ENCODE measurements at places on chromosomes 1 and 21.

DNA sequence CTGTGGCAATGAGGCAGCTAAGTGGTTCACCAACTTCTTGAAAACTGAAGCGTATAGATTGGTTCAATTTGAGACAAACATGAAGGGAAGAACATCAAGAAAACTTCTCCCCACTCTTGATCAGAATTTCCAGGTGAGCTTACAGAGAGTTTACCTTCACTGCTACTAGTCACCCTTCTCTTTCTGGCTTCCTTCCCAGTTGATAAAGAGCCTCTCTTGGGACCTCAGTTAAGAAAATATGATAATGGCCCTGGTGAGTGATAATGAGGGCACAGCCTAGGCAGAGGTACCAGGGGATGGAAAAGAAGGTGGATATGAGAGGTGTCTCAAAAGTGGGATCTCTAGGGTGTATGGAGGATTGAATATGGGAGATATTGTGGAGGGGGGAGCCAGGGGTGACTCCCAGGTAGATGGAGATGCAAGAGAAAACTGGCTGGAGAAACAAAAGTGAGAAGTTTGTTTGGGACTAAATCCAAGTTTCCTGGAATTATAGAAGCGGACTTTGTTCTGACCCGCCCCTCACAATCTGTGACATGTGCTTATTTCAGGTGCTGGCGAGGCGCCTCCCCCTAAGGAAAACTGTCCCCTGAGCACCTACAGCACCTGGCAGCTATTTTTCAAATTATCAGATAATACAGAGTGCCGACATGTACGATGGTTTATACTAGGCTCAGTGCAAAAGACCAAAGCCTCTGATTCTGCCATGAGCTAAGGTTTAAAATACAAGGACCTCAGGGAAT, 13.7 kb downstream of the MTARC2 start:
- DNase-seq, result no peak

- no peak for DNase-seq
Observed at GRCh38 chr1:31753707-31754349, 10.3 kb downstream of the ADGRB2 start.

DNA sequence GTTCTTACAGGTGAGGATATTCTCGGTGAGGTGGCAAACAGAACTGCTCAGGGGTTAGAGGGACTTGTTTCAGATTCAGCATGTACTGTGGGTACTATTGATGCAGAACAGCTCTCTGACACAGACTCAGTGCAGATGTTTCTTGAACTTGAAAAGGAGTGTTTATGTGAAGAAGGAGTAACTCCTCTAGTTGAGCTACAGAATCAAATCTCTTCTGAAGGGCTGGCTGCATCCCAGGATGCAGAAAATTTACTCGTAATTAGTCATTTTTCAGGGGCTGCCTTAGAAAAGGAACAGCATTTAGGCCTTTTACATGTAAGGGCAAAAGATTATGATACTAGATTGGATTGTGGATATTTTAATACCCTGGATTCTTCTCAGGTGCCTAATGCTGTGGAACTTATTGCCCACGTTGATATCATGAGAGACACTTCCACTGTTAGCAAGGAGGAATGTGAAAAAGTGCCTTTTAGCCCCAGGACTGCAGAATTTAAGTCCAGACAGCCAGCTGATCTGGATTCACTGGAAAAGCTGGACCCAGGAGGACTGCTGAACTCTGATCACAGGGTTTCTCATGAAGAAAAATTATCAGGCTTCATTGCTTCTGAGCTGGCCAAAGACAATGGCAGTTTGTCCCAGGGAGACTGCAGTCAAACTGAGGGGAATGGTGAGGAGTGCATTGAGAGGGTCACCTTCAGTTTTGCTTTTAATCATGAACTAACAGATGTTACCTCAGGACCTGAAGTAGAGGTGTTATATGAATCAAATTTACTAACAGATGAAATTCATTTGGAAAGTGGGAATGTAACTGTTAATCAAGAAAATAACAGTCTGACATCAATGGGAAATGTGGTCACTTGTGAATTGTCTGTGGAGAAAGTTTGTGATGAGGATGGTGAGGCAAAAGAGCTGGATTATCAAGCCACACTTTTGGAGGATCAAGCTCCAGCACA, 79.6 kb upstream of the BMP8A start:
- DNase-seq, result no peak

DNA sequence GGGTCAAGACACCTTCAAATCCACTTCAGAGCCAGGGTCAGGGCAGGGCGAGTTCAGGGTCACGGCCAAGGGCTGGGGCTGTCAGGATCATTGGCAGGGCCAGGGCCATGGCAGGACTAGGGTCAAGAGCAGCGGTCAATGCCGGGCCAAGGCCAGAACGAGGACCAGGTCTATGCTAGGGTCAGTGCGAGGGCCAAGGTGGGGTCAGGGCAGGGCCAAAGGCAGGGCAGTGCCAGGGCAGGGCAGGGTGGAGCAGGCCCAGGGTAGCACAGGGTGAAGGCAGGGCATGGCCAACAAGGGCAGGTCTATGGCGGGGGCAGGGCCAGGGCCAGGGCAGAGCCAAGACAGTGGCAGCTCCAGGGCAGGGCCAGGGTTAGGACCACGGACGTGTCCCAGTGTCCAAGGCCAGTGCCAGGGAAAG, 154.0 kb downstream of the LIPI start:
- DNase-seq, result no peak

DNA sequence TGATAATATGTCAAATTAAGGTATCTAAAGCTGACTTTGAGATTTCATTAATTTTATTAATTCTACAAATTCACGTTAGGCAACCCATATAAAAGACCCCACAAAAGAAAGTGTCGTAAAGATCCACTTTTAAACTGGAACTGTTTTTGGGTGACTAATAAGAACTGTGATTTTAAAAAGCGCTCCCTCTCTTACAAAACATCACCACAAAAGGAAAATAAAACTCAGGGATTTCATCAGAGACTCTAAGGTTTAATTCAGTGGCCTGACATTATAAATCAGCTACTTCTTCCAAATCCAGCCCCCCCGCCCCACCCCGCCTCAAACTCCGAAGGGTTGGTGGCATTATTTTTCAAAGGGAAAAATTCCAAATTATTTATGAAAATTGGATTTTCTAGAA, 2.7 kb downstream of the COL24A1 start:
- no peak for DNase-seq

DNA sequence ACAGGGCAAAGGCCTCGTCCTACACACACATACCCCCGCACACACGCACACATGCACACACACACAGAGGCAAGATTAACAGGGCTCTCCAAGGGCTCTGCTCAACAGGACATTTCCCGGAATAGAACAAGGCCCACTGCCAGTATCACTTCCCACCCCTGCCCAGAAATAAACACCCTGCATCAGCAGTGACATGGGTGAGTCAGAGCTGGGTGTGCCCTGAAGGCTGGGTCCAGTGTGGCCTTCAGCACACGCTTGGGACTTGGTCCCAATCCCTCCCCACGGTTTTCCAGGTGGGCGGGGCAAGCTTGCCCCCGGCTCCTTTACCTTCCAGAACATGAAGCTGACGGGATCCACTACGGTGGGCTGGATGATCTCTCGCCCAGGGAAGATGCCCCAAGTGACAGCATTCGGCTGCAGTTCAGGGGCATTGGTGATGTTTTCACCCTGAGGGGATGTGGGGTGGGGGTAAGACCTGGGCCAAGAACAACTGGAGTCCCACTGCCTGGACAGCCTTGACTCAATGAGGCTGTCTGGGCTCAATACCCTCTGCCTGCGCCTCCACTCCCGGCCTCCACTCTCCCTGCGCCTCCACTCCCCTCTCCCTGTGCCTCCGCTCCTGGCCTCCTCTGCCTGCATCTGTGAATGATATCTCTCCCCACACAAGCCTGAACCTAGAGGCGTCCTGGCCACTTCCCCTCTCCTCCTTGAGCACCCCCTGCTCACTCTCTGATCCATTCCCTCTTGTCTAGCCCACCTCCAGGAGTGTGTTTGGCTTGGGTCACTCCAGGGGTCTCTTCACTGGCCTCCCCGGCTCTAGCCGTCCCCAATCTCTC, 14.7 kb downstream of the MTHFR start:
- no peak for DNase-seq

DNA sequence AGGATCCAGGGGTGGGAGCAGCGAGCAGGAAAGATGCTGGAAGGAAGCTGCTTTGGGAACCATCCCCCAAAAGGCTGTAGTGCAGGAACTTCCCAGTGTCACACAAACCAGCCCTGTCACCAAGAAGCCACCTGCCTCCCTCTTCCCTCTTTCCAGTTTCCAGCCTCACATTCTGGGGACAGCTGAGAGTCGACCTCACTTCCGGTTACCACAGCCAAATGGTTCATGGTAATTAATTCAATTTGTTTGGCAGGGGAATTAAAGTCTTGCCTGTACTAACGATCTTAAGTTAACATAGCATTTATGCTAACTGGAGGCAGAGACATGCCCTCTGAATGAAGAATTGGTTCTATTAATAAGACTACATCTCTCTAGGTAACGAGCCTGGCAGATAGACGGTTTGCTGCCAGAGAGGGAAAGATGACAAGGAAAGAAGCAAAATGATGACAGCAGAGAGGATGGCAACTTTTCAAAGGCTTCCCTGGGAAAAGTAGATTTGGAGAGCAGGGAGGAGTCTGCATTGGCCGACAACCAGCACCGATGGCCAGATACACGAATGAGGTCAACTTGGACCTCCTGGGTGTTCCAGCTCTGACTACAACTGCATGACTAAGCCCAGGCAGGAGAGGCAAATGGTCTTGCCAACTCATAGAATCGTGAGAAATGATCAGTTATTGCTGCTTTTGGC, 64.1 kb downstream of the TMCO4 start:
- no peak for DNase-seq

GRCh38 chr1:228983231-228983660, 248.0 kb downstream of the RHOU start:
- DNase-seq, result no peak

DNA sequence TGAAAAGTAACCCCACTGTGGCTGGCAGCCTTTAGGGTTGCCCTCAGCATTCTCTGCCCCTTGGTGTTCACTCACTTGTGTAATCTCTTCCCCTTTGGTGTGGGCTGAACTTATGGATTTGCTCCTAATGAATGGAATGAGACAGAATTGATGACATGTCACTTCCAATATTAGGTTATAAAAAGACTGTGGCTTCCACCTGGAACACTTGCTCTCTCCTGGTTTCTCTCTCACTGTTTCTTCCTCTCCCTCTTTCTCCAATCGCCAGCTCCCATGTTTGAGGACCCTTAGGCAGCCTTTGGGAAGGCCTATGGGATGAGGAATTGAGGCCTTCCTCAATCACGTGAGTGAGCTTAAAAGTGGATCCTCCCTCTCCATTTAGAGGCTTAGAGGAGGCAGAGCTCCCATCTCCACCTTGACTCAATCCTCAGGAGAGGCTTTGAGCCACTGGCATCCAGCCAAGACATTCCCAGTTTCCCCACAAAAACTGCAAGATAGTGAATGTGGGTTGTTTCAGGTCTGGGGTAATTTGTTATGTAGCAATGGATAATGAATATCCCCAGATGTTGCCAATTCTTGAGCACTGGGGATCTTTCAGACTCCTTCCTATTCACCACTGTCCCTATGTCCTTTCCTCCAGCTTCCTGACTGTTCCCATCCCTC, 95.5 kb upstream of the CD34 start:
- no peak for DNase-seq

- DNase-seq, result no peak
Observed at GRCh38 chr1:247332623-247333361, 1.1 kb upstream of the ZNF496 start.

DNA sequence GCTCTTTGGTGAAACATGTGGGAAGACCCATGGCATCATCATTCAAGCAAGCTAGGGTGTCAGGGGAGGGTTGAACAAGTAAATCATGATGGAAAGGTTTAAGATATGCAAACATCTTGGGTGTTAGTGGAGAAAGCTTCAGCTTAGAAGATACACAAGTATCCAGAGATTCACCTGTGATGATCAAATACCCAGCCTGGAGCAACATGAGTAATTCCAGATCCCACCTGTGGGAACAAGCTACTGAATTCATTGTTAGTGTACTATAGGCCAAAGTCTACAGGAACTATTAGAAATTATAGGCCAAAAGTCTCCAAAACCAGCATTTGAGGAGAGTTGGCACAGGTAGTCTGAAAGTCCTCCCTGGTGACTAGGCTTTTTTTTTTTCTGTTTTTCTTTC, 499.9 kb downstream of the NUF2 start:
- no peak for DNase-seq

DNA sequence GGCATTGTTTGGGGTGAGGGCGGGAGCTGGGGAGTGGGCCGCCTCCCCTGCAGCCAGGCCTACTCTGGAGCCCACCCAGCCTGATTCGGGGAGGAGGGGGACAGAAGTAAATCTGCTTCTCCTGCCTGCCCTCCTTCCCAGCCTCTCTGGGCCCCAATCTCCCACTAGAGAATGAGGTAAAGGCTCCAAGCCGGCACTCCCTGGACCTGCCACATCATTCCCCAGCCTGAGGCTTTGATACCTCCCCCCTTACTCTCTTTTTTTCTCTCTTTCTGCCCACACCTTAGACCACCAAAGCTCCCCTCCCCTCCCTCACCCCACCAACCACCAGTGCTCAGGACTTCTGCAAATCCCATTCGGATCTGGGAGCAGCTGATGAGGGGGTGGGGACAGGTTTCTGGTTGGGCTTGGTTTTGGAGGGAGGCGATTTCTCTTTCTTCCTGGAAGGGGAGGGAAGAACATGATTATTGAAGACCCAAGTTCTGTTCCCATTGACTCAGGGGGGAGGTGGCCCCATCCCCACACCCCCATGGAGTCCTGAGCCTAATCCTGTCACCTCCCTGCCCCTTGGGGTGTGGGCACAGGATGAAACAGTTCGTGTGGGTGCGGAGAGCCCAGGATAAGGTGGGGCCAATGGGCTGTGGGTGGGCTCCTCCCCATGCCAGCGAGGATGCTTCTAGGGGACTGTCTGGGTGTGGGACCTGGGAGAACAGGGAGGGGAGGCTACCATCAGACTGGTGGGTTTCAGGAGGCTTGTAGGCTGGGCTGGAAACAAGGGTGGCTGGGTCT, 1.3 kb downstream of the MAP7D1 start:
- DNase-seq, result no peak

GRCh38 chr1:36349839-36350238, 26.4 kb upstream of the EVA1B start:
- DNase-seq, result no peak

- no peak for DNase-seq
Observed at GRCh38 chr1:100462326-100463025, 75.5 kb upstream of the GPR88 start.

GRCh38 chr21:38468989-38469388, 29.3 kb downstream of the ERG start:
- no peak for DNase-seq

DNA sequence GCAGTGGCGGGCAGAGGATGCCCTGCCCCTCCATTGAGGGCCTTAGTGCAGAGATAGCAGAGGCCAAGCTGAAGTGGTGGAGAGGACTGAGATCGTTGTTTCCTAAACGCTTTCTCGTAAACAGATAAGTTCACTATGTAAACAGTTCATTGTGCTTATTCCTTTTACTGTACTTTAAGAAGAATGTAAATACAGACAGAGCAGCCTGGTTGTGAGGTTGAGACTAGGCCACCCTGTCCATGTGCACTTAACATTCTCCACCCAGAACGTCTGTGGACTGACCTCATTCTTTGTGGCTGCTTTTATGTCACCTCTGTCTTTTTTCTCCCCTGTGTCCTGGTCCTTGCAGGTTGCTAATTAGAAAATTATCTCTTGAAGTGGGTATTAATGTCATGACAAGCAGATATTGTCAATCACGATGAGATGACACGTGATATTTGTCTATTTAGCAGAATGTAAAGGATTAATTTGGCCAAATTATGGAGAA, 8.5 kb downstream of the CENPS start:
- DNase-seq, result no peak
